Hippocampal formation (tissue), 2 donors: ENCODE measurements at places on chromosomes 2 and 18.

GRCh38 chr2:64462940-64463700, 9.2 kb downstream of the LGALSL start:
- DNase-seq, result no peak

- no peak for DNase-seq
Observed at GRCh38 chr2:159217676-159218075, 68.8 kb downstream of the WDSUB1 start.

DNA sequence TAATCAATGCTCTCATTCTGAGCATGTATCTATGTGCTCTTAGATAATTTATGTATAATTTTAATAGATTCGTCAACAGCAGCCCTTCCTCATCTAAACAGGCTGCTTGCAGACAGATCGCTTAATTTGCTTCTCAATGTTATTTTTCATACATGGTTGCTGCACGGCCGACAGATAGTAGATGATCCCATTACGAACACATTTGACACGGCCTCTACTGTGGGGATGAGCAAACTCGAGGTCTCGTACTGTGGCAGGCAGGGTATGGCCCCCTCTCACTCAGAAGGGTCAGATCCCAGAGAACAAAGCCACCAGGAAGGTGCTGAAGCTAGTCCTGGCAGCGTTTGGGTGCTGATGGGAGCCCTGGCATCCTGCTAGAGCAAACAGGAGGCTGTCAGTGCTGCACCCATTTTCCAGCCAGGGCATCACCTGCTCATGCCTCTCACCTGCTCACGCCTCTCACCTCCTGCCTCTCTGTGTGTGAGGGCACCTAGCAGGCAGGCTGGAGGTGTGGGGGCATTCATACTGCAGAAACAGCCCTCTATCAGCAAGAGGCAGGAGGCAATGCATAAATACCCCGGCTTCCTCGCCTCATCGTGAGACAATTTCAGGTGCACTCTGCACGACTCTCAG, 80.0 kb downstream of the KLHL29 start:
- no peak for DNase-seq

GRCh38 chr2:240042740-240043139, 10.6 kb downstream of the OR6B3 start:
- DNase-seq, result no peak

DNA sequence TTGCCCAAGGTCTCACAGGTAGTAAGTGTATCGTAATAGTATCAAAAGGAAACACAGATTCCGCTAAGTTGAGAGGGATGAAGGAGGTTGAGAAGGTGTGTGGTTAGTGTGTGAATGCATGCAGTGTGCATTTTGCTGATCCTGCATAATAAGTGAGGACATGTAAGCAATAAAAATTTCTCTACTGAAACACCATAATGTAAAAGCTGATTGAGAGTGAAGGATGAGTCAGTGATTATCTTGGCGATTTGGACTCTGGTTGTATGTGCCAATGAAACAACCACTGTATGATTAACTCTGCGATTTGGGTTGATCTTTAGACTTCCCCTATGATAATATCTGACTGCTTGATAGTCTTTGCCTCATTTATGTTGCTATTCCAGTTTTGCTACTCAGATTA, 16.7 kb upstream of the ADGRF3 start:
- DNase-seq, result no peak

DNA sequence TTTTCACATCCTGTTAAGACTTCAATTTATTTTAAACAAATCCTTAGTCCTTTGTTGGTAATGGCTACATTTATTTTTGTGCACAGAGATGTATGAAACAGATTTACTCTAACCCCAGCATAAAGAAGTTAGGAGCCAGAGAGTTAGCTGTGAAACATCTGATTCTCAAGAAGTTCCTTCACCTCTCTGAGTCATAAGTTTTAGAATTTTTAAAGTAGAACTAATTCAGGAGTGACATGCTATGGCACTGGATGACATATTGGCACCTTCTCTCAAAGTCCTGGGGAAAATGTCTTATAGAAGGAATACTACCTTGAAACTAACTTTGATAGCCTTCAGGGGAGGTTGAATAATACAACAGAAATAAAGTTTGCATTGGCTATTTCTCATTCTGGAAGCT, 6.4 kb upstream of the DSG2 start:
- no peak for DNase-seq
